Stimulated activated CD4-positive, alpha-beta T cell treated with anti-CD3 and anti-CD28 coated beads, Interleukin-4, amount 100 ng/mL, for 4 hours (primary cell): ENCODE measurements at places on chromosomes 13 and 19.

- DNase-seq, result peak; percentile 93
Observed at GRCh38 chr19:19865750-19866610, at the start of gene ZNF253. TSS of gene ZNF253 (plus strand) at chr19:19865882. CDS start at chr19:19865997, 115 bp downstream.

DNA sequence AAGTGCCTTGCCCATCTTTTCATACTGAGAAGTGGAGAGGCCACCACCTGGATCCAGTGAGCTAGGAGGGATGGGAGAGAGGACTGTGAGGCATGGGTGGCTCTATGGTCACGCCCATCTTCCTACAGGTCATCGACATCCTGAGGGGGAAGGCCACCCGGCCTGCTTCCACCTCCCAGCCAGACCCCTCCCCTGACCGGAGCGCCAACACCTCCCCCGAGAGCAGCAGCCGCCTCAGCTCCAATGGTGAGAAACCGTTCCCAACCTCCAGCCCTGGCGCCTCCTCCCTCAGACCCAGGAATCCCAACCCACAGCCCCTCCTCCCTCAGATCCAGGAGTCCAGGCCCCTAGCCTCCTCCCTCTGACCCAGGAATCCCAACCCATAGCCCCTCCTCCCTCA lies 10.1 kb downstream of the BCL3 start:
- no peak for DNase-seq

DNA sequence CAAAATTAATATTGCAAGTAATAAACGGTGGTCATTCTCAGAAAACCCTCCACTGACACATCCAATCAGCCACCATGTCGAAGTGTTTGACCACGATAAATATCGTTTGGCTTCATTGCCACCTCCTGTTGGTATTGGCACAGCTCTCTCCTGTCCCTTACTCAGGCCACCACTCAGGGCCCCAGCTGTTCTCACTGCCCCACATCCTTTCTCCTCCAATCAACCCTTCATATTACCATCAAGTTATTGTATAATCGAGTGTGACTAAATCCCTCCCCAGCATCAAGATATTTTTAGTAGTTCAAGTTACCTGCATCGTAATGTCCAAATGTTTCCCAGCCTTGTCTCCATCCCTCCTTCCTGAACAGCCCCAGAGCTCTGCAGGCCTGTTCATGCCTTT lies 50.4 kb downstream of the SACS start:
- no peak for DNase-seq

- no peak for DNase-seq
Observed at GRCh38 chr13:73473016-73473415, 414.2 kb downstream of the KLF5 start.

DNA sequence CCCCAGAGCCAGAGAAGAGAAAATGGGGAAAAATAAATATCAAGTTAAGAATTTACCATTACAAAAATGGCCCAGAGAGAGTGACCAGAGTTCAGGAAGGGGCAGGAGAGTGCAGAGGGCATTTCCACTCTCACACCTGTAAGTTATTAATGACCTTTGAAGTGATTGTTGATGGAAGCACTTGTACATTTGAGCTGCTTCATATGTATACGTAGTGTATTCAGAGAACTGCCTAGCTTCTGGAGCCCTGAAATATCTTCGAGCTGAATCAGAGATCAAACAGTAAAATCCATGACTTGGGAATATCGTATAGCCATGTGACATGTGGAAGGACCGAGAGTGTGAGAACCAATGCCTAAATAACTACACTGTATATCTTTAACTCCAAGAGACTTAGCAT lies 49.2 kb upstream of the PCCA start:
- no peak for DNase-seq

- DNase-seq, result no peak
Observed at GRCh38 chr19:16293118-16294091, 31.2 kb upstream of the KLF2 start.

GRCh38 chr19:47020132-47020805 lies 632 bp downstream of the NPAS1 start:
- DNase-seq, result no peak

GRCh38 chr13:105139380-105140285 lies 1395.8 kb downstream of the EFNB2 start:
- peak; percentile 60 for DNase-seq

- no peak for DNase-seq
Observed at GRCh38 chr13:105847527-105848291, 687.8 kb downstream of the EFNB2 start.

GRCh38 chr13:80360453-80360800 lies 19.5 kb upstream of the SPRY2 start:
- DNase-seq, result no peak

GRCh38 chr13:109213714-109214113 lies 572.7 kb downstream of the IRS2 start:
- no peak for DNase-seq

DNA sequence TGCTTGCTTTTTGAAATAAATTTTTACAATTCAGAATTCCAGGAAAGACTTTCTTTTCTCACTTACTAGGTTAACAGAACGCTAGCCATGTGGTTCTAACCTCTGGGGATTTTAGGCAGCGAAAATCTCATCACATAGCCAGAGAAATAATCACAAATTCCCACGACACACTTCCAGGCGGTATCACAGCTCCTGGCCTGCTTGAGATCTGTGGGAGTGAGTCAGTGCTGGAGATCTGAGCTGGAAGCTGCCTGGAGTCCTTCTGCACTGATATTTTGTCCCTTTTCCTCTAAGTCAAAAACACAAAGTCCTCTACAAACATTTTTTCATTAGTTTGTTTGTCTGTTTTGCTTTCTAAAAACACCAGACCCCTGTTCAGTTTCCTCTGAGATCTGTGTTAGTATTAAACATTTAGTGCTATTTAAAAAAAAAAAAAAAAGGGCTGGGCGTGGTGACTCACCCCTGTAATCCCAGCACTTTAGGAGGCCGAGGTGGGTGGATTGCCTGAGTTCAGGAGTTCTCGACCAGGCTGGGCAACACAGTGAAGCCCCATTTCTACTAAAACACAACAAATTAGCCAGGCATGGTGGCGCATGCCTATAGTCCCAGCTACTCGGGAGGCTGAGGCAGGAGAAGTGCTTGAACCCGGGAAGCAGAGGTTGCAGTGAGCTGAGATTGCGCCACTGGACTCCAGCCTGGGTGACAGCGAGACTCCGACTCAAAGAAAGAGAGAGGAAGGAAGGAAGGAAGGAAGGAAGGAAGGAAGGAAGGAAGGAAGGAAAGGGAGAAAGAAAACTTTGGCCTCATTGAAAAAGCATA lies 12.2 kb upstream of the UBE2L5 start:
- no peak for DNase-seq

DNA sequence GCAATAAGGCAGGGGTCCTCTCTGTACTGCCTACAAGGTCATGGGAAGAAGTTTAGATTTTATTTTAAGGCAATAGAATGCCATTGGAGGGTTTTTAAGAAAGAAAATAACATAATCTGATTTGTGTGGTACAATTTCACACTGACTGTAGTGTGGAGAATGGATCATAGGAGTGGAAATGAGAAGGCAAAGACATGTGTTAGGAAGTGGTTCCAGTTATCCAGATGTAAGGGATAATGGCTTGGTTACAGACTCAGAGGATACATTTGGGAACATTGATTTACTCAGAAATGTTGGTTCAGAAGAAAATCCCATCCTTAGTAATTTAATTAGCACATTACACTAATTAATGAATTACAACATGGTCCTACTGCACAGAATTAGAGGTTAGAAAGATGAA lies 788.2 kb downstream of the SLITRK5 start:
- DNase-seq, result no peak

GRCh38 chr13:52006523-52007245 lies 4.6 kb downstream of the ATP7B start:
- DNase-seq, result no peak

DNA sequence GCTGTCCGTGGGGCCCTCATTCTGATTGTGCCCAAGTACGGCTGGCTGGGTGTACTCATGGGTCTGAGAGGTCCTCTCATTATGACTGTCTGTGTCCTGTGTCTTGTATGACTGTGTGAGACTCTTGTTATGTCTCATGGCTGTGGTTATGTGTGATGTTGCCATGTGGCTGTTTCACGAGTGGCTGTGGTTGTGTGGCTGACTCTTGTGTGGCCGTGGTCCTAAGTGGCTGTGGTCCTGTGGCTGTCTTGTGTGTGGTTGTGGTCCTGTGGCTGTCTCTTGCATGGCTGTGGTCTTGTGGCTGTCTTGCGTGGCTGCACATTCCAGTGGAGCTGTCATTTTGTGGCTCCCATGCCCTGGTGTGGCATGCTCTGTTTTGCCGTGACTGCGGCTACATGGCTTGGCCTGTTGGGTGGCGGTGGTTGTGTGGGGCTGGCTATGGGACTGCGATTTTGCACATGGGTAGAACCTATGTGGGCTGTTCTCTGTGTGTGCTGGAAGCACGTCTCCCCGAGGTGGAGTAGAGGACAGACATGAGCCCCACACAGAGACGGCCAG lies 2.5 kb downstream of the LYL1 start:
- DNase-seq, result peak; percentile 38

- DNase-seq, result no peak
Observed at GRCh38 chr13:99067159-99067985, 89.5 kb upstream of the DOCK9 start.

GRCh38 chr19:20431826-20432225 lies 133.8 kb downstream of the ZNF737 start:
- no peak for DNase-seq

DNA sequence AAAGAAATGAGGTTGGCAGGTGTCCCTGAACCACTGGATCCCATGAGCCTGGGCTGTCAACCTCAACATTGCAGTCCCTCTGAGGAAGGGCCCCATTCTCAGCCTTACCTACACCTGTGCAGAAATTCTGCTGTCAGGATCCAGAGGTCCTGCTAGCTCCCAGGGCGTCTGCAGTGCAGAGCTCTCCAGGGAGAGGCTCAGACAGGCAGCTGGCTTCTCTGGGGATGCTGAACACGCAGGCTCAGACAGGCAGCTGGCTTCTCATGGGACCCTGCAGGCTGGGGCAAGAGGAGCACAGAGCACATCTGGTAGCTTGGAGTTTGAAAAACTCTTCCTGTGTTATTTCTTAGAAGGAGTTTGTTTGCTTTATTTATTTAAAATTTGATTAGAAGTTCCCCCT lies 50.9 kb downstream of the TMEM255B start:
- DNase-seq, result no peak

DNA sequence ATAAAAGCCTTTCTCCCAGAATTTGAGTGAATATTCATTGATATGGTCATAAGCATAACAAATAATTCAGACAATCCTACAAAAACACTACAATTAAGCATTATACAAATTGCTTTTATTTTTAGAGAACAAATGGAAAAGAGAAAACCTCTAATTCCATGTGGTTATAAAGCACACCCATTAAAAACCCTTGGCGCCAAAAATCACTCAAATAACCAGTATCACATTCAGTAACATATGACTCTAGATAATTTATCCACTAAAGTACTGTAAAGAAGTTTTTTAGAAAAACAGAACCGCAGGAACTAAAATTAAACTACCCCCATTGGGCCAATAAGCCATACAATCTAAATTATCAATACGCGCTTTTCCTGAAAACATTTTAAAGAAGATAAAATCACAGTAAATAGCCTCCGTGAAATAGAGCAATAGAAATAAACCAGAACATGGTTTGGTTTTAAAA lies 569 bp downstream of the LCP1 start:
- DNase-seq, result no peak

DNA sequence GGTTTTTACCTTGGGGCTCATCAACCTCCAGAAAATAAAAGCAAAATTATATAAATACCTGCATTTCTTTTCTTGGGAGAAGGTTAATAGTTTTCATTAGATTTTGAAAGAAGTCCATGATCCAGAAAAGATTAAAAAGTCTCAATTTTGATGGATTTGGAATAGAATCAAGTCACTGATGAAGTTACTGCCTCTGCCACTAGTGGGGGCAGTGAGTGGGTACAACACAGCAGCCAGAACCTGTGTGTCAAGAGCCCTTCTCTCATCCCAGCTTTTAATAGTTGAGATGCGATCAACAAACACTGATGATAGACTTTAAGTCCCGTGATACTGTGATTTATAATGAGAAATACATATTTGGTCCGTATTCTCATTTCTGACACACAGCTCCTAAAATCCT lies 686.7 kb downstream of the DIAPH3 start:
- no peak for DNase-seq

- no peak for DNase-seq
Observed at GRCh38 chr19:52635786-52636570, 2.2 kb downstream of the ZNF83 start.

DNA sequence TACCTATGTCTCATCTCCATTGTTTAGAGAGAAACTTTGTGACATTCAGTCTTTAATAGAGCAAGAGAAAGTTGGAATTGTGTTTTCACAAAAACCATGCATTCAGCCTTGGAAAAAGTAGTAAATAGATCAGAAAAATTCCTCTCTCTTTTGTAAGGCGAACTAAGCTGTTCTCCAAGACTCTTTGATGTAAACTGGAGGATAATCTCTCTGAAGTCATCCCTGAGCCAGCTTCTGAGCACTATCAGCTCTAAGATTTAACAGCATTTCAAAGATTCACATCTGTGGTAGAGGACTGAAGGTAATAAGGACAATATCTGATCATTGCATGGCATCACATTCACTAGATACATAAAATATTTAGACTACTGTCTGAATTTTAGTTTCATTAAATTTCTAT lies 904.6 kb upstream of the ATXN8OS start:
- no peak for DNase-seq

- DNase-seq, result no peak
Observed at GRCh38 chr19:7476777-7477494, 11.9 kb downstream of the PEX11G start.

DNA sequence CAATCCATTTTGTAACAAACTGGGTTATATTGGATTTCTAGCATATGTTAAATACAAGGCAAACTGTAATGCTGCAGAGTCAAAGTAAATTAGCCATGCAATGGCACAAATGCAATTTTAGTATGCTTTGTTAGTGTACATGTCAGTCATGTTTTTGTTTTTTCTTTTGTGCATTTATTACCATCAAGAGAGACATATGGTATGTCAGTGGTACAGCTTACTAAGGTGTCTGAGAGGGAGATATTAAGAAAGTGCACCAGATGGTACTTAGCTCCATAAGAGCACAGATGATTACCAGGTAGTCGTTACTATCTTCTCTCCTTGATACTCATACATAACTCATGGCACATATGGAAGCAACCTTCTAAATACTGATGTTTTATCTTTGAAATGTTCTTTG lies 550.3 kb downstream of the GPC5 start:
- no peak for DNase-seq

- DNase-seq, result no peak
Observed at GRCh38 chr13:58865286-58865685, 1233.7 kb downstream of the PCDH17 start.

GRCh38 chr13:95630593-95630992 lies 13.9 kb downstream of the DZIP1 start:
- no peak for DNase-seq

GRCh38 chr13:111493468-111493867 lies 173.0 kb downstream of the TEX29 start:
- no peak for DNase-seq

GRCh38 chr19:6886277-6886897 lies 992 bp upstream of the ADGRE1 start:
- DNase-seq, result no peak

- no peak for DNase-seq
Observed at GRCh38 chr19:29385191-29385795, 140.5 kb upstream of the VSTM2B start.

DNA sequence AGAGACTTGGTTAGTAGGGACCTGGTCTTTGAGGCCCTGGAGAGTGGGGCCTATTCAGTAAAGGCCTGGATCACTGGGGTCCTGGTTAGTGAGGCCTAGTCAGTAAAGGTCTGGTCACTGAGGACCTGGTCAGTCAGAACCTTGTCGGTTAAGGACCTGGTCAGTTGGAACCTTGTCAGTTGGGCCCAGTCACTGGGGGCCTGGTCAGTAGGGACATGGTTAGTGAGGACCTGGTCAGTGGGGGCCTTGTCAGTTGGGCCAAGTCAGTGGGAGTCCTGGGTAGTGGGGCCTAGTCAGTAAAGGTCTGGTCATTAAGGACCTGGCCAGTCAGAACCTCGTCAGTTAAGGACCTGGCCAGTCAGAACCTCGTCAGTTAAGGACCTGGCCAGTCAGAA lies 43.2 kb upstream of the TPM4 start:
- DNase-seq, result no peak
